Right cardiac atrium (tissue), 5 donors: ENCODE measurements at places on chromosomes 7 and 10.

DNA sequence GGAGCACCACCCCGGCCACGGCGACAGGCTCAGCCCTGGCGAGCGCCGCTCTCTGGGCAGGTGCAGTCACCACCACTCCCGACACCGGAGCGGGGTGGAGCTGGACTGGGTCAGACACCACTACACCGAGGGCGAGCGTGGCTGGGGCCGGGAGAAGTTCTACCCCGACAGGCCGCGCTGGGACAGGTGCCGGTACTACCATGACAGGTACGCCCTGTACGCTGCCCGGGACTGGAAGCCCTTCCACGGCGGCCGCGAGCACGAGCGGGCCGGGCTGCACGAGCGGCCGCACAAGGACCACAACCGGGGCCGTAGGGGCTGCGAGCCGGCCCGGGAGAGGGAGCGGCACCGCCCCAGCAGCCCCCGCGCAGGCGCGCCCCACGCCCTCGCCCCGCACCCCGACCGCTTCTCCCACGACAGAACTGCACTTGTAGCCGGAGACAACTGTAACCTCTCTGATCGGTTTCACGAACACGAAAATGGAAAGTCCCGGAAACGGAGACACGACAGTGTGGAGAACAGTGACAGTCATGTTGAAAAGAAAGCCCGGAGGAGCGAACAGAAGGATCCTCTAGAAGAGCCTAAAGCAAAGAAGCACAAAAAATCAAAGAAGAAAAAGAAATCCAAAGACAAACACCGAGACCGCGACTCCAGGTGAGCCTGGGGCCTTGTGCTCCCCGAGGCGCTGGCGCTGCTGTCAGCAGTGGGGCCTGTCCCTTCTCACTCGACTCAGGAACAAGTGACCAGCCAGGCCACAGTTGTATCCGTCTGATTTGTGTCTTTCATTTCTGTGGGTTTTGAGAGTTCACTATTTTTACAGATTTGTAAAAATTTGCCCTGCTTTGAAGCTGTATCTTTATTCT is 117.7 kb downstream of the CYTH3 start:
- DNase-seq = no peak

DNA sequence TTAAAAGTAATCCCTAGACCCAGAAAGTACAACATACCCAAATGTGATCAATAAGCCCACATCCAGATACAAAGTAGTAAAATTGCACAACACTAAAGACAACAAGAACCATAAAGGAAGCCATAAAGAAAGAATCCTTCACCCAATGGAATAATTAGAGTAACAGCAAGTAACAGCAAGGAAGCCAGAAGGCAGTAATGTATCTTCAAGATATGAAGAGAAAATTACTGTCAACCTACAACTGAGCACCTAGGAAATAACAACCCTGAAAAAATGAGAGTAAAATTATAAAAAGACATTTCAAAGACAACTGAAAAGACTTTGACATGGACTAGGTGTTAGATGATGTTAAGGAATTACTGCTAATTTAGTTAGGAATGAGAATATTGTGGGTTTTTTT is 60.5 kb downstream of the CNOT4 start:
- no peak for DNase-seq

DNA sequence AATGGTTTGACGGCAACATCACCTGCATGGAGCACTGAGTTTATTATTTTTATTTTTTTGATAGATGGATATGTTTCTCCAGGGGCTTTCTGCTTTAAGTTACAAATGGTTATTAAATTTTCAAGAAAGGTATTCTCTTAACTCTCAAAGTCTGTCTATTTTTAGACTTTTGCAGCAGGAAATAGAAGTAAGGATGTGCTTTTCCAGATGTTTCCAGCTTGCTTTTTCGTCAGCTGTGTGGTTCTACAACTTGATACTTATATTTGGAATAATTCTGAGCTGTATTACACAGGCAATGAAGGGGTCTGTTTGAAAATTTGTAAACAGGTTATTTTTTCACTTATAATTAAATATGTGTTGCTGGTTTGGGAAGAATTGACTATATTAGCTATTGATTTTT is 69.0 kb downstream of the CACNB2 start:
- DNase-seq = no peak

DNA sequence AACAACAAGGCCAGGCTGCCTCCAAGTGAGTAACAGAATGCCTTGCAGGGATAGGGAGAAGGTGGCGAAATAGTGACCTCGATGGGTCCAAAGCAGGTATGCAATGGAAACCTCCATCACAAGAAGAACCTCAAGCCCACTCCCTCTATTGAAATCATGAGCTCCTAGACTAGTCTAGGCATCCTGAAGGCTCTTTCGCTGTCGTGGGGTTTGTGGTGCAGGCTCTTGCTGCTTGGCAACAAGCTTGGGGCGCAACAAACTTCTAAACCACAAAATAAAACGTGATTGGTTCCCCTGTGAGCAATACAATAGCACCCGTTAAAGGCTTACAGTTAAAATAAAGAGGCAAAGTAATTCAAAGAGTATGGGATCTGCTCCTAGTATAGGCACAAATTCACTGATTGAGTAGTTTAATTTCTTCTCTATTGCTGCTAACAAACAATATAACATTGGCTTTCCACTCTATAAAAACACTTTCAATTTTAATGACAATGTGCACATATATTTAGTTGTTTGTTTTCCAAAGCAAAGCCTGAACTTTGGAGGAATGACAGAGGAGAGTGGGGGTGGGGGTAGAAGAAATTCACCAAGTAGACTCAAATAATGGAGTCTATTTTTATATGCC is 64.1 kb downstream of the C10orf67 start:
- DNase-seq = no peak

DNA sequence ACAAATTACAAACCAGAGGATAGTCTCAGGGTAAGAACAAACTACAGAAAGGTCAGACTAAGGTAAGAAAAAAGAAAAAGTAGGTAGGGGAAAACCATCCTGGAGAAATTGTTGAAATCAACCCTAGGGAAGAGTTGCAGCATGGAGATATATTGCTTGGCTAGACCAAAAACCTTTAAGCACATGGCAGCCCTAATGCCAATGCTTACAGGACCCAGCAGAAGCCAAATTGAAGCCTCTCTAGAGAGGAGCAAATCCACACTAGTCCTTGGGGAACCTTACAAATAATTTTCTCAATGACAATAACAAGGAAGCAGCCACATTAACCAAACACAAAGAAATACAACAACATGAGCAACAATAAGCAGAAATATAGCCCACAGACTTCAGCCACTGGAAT is 81.9 kb downstream of the CNOT4 start:
- DNase-seq = no peak

DNA sequence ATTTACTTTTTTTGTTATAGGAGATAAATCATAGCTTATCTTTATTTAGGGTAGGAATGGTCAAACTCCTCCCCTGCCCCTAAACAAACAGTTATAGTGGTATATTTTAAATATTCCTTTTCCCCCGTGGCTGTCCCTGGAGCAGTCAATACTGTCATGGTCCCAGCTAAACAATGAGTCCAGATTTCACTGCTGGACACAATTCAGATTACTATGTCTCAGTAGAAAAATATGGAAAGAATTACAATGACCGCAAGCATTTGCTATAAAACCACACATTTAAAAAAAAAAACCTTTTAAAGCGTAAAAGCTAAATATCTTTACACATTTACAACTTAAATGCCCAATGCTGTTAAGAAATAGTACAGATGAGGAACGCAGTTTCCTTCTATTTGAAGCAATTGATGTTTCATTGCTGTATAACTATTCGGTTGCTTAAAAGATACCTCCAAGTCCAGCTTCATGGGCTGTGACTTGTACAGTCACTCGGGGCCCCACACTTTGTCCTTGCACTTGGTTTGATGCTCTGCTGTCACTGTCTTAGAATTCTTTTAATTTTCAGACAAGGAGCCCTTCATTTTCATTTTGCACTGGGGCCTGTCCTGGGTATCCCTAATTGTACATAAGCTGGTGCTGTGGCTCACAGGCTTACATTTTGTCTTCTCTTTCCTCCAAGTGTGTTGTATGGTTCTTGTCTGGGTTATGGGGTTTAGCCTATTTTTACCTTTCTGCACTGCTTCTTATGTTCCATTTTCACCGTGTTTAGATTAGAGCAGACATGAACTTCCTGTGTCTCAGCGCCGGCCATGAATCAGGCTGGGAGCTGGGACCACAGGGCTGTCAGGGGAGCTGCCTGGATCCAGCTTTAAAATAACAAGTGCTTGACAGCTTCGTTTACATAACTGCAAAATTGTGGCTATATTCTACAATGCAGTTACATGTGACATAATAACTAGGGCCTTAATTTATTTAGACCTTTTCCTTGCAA is 530.2 kb upstream of the FZD8 start:
- DNase-seq = no peak
